ENCODE measurements at places on chromosomes 1 and 21.

DNA sequence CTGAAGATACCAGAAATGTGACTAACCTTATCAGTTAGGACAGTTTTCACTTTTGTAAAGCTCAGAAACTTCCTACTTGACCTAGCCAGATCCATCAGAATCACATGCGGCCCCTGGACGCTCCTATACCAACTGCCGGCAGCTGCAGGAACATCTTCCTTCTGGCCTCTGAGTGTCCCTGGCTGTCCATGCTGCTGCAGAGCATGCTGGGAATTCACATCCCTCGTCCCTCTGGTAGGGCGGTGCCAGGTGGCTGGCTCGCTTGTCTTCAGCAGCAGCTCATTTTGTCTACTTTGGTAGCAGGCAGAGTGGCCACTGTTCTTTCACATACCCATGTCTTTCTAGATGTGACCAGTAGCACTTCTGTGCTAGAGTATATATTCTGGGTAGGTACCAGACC, 34.4 kb downstream of the HHAT start:
- peak; percentile 13 for DNase-seq

DNA sequence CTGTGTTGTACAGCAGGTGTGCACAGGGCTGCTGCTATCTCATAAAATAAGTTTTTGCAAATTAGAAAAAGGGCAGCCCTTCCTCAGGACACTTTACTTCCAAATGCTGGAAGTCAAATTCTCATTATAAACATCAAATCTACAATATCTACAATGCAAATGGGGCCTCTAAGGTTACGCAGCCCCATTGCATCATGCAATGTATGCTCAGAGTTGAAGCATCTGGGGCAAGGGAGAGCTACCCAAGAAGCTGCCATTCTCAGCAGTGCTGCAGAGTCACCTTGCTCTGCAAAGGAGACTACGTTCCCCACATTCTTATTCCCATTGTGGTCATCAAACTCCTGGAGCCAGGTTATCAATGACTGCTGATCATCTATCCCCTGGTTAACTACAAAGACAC, 208.9 kb upstream of the POGK start:
- DNase-seq, result no peak

- DNase-seq, result peak; percentile 68
Observed at GRCh38 chr1:153626904-153627714, at the start of gene S100A13. Gene S100A13 (minus strand): TSS chr1:153627505. CDS start chr1:153626472, 1,033 bp downstream.

GRCh38 chr1:63498106-63498505, 24.9 kb downstream of the ITGB3BP start:
- DNase-seq, result no peak

- no peak for DNase-seq
Observed at GRCh38 chr1:18946550-18947381, 9.7 kb downstream of the IFFO2 start.

- no peak for DNase-seq
Observed at GRCh38 chr1:3430406-3430805, 24.1 kb upstream of the ARHGEF16 start.

- DNase-seq, result no peak
Observed at GRCh38 chr1:225554216-225554812, 98.6 kb downstream of the ENAH start.

DNA sequence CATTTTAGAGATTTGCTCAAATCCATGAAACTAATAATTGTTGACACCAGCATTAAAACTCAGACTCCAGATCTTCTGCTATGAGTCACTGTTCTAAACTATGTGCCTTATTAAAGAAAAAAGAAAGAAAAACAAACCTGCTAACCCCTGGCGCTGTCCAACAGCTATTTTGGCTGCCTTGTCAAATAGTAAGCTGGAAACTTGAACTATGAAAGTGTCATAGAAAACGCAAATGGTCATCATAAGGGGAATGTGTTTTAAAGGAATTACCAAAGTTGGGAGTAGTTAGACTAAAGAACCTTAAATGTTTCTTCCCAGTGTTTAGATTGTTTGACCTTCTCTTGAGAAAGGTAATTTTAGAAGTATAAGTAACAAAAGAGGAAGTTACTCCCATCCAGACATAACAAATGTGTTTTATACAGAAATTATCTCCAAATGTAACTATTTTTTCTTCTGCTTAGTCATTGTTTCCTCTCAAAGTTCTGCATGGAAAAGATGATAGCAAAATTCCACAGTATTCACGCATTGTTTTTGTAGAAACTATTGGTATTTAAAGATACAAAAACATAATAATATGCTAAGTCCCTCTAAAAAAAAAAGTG, 272.4 kb downstream of the TPR start:
- DNase-seq, result no peak

DNA sequence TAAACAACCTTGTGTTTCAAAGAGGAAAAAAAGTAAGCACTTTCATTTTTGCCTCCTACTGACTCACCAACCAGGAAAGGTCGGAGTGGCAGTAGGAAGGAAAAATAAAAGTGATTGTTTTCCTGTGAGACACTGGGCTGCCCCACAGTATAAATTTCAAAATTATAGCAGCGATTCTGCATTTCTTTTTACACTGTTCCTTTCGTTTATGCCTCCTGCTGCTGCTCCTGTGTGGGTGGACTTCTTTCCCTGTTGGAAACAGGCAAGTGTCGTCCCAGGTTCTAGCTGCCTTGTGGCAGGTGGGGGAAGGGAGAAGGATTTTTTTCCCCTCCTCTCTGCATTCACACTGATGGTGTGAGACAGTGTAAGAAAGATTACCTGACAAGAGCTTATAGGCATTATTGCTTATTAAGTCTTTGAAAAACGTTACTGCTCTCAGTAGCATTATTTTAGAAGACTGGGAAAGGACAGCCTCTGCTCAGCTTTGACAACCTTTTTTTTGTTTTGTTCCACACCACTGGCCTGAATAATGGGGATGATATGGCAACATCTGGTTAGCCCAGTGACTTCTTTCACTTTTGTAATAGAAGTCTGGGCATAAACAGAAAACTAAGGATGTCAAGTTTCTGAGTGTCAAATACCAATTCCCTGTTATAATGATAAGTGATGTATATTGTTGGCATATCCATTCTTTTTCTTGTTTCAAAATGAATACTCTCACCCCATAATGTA, 77.9 kb downstream of the NEK7 start:
- no peak for DNase-seq

- no peak for DNase-seq
Observed at GRCh38 chr1:28416509-28417194, 47.1 kb downstream of the PHACTR4 start.

DNA sequence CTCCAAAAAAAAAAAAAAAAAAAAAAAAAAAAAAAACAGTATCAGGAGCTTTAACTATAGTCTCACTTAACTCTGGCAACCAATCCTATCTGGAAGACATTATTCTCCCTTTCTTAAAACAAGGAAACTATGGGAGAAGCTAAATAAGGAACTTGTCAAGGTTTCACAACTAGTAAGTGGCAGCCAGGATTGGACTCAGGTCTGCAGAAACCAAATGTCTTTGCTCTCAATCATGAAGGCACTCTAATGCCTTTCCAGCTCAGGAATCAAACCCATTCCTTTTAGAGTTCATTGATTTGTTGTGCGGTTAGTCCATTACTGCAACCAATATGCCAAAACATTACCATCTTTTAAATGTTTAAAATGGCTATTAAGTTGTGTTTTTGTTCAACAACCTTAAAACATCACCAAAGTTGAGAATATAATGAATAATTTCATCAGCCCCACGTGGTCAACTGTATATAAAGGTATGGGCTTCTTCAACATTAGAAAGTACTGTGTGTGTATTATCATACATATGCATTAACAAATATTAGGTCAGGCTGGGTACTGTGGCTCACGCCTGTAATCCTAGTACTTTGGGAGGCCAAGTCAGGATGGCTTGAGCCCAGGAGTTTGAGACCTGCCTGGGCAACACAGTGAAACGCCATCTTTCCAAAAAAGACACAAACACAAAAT, 1.5 kb downstream of the EPRS1 start:
- DNase-seq, result no peak

DNA sequence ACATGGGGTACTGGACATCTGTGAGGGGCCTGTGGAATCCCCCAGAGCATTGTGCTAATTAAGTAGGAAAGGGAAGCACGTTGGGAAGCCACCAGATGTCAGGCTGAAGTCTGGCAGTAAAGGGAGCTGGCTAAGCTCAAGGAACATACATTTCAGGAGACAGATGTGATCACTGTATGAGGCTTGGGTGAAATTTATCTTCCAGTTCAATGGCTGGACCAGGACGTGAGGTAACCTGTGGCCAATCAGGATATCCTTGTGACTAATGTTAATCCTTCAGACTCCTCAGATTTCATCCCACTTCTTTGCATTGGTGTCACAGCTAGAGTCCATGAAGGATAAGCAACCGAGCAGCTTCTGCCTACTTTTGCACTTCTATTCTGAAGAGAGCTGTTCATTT, 110.2 kb upstream of the APP start:
- no peak for DNase-seq

DNA sequence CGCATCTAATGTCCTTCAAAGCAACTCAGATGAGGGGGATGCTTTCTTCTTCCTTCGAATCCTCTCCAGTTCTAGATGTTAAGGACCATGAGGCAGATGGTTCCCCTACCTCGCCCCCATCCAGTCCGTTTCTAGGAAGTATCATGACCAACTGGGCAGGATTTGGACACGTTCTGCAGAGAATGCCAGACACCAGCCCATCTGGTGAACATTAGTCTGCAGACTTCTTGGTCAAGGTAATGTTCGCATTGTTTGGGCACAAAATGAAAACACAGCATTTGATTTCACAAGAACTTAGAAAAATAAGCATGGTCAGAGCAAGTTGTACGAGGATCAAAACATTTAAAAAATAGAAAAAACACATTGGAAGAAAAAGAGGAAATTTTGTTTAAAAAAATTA, 25.4 kb upstream of the ADARB1 start:
- no peak for DNase-seq

GRCh38 chr21:38355992-38356781, 99.4 kb downstream of the KCNJ15 start:
- DNase-seq, result no peak

DNA sequence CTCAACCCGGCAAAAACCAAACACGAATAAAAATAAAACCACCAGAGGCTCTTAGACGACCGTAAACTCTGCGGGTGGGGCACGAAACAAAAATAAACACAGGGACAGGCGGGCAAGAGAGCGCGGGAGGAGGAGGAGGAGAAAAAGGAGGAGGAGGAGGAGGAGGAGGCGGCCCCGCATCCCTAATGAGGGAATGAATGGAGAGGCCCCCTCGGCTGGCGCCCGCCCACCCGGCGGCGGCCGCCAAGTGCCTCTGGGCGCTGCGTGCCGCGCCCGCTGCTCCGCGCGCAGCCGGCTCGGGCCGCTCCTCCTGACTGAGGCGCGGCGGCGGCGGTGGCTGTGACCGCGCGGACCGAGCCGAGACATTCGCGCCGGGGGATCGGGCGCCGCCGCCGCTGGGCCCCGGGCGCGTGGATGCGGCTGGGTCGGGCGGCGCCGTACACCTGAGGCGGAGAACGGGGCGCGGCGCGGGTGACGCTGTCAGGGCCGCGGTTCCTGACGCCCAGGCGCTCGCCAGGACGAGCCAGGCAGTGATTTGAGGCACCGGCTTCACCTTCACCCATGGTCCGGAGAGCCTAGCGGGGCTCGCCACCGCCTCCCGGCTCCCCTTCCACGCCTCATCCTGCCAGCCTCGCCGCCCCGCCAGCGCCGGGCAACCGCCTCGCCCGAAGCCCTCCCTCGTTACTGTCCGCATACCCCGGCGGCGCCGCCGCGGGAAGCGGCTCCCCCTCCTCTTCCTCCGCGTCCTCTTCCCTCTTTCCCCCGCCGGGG, at the start of gene MARK1:
Gene MARK1, plus strand, starts transcription at position 229 of the 771 bp plus-strand sequence. CDS start 687 bp downstream, outside the sequence.
- peak; percentile 60 for DNase-seq

DNA sequence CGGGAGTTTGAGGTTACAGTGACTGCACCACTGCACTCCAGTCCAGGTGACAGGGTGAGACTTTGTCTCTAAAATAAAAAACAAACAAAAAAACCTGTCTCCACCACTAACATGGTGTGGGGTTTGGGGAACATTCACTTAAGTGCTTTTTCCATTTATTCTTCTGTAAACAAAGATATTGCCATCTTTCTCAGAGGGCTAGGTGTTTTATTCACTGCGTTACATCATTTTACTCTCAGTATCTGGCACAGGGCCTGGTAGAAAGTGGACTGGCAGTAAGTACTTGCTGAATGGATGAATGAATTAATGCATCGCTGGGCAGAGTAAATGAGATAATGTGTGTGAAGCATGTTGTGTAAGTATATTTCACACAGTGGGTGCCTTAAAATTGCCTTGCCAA, 20.1 kb downstream of the KIAA0040 start:
- DNase-seq, result no peak

GRCh38 chr1:174519844-174520243, 72.1 kb downstream of the GPR52 start:
- no peak for DNase-seq

DNA sequence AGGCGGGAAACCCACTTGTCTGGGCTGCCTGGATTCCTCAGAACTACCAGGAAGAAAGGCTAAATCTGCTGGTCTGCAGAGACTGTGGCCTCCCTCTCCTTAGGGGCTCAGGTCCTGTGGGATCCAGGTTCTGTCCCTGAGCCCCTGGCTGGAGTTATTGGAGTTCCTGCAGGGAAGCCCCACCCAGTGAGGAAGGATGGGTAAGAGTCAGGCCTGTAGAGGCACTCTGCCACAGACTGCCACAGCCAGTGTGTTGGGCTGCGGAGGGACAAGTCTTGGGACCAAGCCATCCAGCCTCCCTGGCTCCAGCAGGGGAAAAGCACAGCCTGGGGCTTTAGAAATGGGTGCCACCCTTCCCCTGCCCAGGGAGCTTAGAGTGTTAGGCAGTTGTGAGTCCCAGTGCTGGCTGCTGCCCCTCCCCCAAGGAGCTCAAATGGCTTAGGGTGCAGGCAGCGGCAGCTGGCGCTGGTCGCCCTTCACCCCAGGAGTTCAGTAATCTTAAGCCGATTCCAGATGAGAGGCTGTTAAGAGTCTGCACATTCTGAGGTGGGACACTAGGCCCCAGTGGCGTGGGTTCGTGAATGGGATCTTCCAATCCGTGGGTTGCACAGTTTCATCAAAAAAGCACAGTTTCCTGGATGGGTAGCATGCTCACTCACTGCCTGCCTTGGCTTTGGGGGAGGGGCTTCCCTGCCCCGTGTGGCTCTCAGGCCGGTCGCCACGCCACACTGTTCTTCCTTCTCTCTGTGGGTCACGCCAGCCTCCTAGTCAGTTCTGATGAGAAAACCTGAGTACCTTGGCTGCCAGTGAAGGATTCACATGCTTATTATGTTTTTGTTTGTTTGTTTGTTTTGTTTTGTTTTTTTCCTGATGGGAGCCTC, 57.6 kb upstream of the FMO3 start:
- no peak for DNase-seq

GRCh38 chr1:248840946-248841345, 2.9 kb downstream of the ZNF672 start:
- no peak for DNase-seq

DNA sequence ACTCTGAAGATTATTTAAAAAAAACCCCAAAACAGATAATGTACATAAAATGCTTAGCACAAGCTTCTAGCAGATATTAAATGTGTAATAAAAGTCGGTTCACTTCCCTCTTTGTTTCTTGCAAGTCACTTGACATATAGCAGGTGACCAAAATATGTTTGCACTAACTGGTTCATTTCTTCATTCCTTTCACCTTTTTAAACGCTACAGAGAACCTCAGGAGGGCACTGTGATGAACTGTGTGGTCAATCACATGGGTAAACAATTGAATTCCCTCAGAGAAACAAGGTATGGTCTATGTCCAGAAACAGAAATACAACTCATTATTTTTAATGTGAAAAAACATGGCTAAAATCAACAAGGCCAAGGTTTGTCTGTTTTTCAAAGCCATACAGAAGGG, 51.3 kb upstream of the BCL10 start:
- DNase-seq, result no peak

GRCh38 chr1:205976708-205977401, 26.3 kb downstream of the RAB7B start:
- DNase-seq, result peak; percentile 86

- no peak for DNase-seq
Observed at GRCh38 chr1:212293579-212293978, 8.4 kb downstream of the PPP2R5A start.

Data from C1 segment of cervical spinal cord (tissue), 14 donors.